SJSA1 (cell line): ENCODE measurements at places on chromosomes 13 and 19. TPM values are rescaled to one million over a fixed set of nuclear protein-coding genes. Genes with fewer than 3 reads are reported as not detected.

ZNF134 gene
- total RNA-seq, result 25.0 and 26.3 TPM in 2 replicates

- no peaks in the 10 kb centered on the region for H3K36me3 ChIP-seq
- H3K27ac ChIP-seq, result no peak overlapping the region
- H3K4me1 ChIP-seq, result no peaks in the 10 kb centered on the region
- no peak for DNase-seq
- H3K27me3 ChIP-seq, result no peaks in the 10 kb centered on the region
These were observed 1.1 kb downstream of the ZNF667 start for GRCh38 chr19:56476093-56476492.

- no peaks in the 10 kb centered on the region for H3K4me1 ChIP-seq
- no peak overlapping the region for H3K27ac ChIP-seq
- DNase-seq, result no peak
- H3K36me3 ChIP-seq, result no peaks in the 10 kb centered on the region
These were observed 340.0 kb downstream of the SUCLA2 start for GRCh38 chr13:47661076-47661475.

DNA sequence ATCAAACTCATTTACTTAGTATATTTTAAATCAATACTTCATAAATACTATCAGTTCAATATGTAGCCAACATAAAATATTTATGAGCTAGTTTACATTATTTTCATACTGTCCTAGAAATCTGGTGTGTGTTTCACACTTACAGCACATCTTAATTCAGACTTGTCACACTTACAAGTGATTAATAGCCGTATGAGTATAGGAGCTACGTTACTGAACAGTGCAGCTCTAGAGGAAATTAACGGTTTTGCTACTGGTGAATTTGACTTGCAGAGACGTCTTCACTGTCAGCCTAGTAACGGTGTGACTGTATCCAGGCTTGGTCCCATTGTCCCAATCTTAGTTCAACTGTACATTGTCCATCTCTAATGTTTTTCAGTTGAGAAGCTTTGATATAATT, 33.7 kb upstream of the POSTN start:
- no peak overlapping the region for H3K4me3 ChIP-seq
- no peak overlapping the region for H3K27ac ChIP-seq
- DNase-seq, result no peak
- H3K36me3 ChIP-seq, result no peaks in the 10 kb centered on the region

WASF3 gene
- 0.18 TPM in 1 of 2 replicates, not detected in the other for total RNA-seq

ZNF808 gene
- total RNA-seq, result 5.9 and 12.8 TPM in 2 replicates

DNA sequence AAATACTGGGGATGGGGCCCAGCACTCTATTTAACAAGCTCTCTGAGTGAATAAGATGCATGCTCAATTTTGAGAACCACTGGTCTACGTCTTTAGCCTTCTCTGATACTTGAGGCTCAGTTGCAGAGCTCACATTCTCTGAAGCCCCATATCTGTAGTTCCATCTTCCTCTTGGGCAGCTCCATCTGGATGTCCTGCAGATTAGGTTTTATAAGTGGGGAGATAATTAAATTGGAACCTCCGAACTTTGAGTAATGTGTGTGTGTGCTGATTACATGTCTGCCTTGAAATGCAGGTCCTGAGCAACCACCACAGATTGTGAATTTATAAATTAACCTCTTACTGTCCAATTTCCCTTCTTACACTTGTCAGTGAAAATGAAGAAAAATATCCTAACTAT, 7.2 kb upstream of the RASL11A start:
- H3K36me3 ChIP-seq, result peaks cover 33% of the 10 kb centered on the region
- no peaks in the 10 kb centered on the region for H3K4me1 ChIP-seq
- H3K27me3 ChIP-seq, result no peaks in the 10 kb centered on the region
- no peak for DNase-seq

DNA sequence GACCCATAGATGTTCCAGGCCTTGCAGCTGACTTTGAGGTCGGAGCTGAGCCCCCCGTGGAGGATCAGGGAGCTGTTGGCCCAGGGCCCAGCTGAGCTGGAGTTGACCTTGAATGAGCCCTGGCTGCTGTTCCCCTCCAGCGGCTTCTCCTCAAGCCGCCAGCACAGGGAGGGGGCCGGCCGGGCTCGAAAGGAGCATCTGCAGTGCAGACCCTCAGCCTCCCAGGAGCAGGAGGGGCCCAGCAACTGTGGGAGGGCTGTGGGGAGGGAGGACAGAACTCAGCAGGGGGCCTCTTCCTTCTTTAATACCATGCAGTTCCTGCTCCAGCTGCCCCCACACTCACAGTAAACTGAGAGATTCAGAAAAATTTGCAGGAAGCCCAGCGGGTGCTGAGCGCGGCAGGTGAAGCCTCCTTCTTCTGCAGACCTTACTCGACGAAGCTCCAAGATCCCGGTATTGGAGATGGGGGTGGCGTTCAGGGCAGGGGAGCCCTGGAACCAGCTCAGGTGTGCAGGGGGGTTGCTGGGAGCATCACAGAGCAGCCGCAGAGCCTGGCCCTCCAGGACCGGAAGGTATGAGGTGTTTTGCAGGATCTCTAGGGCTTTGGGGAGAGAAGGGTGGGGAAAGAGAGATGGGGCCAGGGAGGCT, 2.6 kb downstream of the SIGLEC5 start:
- no peaks in the 10 kb centered on the region for H3K36me3 ChIP-seq
- no peaks in the 10 kb centered on the region for H3K4me1 ChIP-seq
- no peak overlapping the region for H3K4me3 ChIP-seq
- H3K27me3 ChIP-seq, result peaks cover 14% of the 10 kb centered on the region; the same call in 1 of the 2 replicates
